ENCODE measurements at places on chromosomes 3 and 15.

DNA sequence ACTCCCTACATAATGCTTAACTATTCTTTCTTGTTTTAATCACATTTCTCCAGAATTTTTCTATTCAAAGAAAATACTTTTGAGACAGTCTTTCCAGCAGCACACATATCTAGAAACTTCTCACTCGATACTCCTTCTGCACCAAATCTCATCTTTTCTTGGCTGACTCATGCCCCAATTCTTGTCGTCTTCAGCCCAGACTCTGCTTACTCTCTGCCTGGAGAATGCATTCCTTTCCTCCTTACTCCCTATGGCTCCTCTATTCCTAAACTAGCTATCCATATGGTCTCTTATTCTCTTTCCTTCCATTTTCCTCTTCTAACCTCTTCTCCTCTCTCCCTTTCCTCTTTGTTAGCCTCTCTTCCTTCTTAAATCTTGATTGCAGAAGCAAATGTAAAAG lies 158.7 kb downstream of the GBE1 start:
- no peak for DNase-seq

- DNase-seq, result no peak
Observed at GRCh38 chr15:84953726-84954125, 27.9 kb upstream of the PDE8A start.

DNA sequence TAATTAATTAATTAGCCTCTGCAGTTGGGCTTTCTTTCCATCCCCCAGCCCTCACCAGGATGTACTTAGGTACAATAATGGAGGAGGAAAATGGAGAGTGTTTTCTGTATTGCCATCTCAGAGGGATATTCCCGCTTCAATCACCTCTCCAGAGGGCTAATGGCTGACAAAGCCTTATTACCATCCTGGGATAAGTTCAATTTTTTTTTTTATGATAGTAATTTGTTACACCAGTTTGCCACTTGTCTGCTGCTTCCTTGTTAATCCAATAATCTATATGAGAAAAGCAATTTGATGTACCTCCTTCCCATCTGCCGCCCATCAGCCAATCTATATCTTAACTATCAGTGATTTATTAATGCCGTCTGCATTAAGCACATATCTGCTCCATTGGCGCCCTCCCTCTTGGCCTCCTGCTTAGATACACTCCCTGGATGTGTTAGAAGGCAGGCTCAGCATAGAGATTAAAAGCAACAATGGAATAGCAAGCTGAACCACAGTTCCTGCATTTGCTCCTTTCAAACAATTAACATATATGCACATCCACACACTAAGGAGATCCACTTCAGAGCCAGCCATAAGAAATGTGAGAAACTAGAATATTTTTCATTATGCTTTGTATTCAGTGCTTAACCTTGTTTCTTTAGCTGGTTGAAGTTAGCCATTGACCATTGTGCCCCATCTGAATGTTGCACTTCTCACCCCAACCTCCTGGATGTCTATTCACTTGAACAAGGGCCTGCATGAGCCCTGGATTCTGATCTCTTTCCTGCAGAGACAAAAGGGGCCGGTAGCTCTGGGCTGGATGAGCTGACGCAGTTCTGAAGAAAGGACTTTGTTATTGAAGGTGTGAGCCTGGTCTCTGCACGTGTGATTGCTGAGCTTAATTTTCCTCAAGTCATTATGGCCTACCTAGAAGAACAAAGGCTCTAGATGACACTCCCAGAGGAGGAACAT lies 237.3 kb upstream of the GAP43 start:
- no peak for DNase-seq

- no peak for DNase-seq
Observed at GRCh38 chr15:99326235-99326634, 75.0 kb downstream of the LRRC28 start.

DNA sequence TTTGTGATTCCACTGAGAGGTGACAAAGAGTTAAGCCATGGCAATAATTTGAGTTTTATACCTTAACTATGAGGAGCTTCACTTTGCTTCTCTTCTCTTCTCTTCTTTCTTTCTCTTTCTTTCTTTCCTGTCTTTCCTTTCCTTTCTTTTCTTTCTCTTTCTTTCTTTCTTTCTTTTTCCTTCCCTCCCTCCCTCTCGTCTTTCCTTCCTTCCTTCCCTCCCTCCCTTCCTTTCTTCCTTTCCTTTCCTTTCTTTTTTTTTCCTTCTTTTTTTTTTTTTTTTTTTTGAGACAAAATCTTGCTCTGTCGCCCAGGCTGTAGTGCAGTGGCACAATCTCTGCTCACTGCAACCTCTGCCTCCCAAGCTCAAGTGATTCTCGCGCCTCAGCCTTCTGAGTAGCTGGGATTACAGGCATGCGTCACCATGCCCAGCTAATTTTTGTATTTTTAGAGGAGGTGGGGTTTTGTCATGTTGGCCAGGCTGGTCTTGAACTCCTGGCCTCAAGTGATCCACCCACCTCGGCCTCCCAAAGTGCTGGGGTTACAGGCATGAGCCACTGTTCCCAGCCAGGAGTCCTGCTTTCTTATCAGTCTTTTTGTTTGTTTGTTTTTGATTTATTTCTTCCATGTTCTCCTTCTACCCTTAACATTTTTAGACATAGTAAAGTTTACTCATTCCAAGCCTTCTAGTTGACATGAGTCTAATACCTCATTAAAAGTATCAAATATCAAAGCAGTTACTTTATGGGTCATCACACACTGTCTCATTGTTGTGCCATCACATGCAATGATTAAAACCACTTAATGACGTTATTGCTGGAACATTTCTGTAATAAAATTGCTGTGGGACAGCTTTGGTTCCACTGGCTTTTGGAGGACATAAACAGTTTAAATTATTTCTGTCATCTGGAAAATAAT lies 29.9 kb downstream of the SLC49A4 start:
- no peak for DNase-seq

DNA sequence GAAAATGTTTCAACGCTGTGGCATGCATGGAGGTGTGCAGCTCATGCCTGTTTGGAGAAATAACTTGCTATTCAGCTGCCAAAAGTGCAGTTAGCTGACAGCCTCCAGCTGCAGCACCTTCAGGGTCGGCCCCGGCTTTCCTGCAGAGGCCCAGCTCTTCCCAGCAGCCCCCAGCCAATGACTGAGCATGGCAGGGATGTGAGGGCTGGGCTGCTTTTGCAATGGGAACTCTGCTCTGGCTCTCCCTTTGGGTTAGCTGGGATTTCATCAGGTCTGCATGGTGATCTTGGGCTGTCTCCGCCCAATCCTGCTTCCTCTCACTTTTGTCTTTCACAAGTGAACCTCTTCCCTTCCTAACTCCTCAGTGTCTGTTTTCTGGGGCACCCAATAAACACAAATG lies 396.6 kb downstream of the EPHB1 start:
- DNase-seq, result no peak

DNA sequence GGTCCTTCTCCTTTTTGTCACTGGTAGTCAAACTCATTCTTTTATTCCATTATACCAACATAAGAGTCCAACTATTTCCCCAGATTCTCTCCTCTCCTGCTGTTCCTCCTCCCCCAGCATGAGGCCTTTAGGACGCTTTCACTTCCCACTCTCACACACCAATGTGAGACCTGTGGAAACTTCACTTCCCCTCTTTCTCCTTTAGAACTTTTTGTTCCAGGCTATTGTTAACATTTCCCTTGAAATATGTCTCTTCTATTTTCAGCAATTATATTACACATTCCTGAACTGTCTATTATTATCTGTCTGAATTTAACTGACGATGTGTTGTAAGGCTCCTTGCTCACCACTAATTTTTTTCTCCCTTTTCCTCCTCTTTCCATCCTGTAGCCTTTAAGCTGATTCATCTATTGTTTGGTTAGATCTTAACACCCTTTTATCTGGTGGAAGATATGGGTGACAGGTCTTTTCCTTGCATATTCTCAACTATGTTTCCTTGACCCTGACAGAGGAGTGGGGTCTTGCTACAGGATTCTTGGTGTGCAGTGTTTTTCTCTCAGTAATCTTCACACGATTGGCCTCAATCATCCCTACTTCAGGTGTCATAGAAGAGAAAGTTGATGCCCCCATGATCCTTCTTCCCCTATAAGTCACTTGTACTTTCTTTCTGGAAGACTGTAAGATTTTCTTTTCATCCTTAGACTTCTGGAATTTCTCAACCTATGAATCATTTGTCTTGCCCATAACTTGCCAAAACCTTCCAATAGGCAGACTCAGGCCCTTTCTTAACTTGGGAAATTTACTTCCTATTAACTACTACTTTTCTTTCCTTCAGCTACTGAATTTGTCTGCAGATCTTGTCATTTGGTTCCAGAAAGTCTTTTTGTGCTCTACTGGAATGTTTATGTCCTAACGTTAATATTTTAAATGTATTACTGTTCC lies 5.9 kb downstream of the CYP19A1 start:
- no peak for DNase-seq

DNA sequence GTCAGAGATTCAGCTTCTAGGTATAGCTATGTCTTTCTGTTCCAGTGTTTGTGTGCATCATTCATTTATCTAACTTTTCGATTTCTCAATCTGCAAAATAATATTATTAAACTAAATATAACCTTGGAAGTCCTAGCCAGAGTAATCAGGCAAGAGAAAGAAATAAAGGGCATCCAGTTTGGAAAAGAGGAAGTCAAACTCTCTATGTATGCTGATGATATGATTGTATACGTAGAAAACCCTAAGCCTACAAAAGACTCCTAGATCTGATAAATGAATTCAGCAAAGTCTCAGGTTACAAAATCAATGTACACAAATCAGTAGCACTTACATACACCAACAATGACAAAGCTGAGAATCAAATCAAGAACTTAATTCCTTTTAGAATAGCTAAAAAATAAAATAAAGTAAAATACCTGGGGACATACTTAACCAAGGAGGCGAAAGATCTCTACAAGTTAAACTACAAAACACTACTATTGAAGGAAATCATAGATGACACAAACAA lies 718.2 kb downstream of the NTRK3 start:
- no peak for DNase-seq

DNA sequence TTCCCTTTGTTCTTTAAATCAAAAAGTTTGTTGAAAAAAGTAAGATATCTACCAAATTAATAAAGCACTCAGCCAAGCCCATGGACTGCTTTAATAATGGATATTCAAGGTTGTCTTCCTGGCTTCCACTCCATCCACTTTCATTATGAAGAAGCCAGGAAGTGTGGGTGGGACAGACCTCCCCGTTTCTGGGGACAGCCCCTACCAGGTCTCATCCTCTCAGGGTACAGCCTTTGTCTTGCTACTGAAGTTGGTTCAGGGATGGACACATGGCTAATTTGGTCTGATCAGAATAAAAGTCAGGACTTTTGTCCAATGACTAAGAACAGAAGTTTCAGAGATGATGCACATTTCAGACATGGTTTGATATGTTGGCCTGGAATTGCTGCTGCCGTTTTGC lies 32.6 kb downstream of the CCNB2 start:
- DNase-seq, result no peak

- DNase-seq, result no peak
Observed at GRCh38 chr3:69320871-69321271, 65.0 kb downstream of the FRMD4B start.

DNA sequence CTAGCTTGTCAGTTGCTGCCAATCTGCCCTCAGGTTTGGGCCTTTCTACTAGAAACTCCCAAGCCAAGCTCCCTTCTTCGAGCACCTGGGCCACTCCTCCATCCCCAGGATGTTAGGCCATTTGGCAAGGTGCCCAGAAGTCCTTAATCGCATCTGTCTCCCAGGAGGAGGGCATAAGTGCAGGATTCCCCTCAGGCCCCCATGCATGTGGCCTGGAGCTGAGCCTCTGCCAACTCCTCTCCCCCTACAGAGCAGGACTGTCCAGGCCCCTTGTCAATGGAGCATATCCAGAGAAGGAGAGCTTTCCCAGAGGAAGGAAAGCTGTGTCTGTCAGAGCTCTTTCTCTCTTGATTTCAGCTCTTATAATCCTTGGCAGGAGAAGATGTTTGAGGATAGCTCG lies 182.6 kb upstream of the ROPN1 start:
- no peak for DNase-seq

DNA sequence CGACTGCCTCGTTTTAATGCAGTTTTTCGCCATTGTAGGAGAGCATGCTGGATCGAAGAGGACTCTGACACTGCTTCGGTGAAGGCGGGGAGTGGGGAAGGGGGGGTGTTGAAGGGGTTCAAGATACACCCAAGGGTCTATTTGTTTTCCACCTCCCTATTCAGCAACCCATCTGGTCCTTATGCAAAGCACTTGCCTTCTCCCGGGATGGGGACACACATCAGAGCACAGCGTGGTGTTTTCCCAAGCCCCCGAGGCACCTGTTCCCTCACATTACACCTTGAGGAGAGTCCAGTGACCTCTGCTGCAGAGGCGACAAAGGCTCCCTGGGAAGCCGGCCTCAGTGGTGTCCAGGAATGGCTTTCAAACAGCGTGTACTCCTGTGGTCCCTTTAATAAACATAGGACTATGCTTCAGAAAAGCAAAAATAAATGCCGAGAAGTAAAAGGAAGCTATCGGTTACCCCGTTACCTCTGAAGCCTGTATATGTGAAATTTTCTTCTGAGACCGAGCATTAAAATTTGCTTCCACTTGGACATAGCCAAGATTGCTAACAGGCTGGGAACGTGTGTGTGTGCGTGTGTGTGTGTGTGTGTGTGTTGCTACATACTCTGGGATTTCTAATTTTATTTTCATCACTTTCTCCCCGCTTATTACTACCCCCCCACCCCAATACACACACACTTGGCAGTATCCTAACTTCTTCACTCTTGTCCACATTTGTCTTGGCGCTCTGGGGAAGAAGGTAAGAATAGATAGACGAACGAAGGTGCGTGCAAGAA lies 53.2 kb downstream of the CCDC54 start:
- DNase-seq, result peak; percentile 42

- no peak for DNase-seq
Observed at GRCh38 chr15:84766461-84767035, 18.2 kb downstream of the ZNF592 start.

DNA sequence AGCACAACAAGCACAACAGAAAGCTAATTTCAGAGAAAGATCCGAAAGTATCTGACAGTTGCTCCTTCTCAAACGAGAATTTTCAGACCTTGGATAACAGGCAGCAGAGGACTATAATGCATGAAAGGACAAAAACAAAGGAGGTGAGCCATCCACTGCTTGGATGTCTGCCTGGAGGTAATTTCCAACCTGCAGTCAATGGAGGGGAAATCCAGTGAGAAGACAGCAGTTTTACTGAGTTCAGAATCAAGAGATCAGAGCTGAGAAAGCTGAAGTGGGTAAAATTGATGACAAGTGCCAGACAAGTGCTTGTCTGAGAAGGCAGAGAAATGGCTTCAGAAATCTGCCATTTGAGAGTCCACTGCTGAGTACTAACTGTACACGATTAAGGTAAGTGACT lies 22.1 kb downstream of the UBE3A start:
- DNase-seq, result no peak

Measured in caudate nucleus (tissue), 63 donors.